Uterine smooth muscle cell (primary cell): ENCODE measurements at places on chromosomes 7 and 10. TPM values are rescaled to one million over a fixed set of nuclear protein-coding genes. Genes with fewer than 3 reads are reported as not detected.

The UTF1 gene
- total RNA-seq = 0.12 TPM in 1 of 2 replicates, not detected in the other

The RSPH10B2 gene
- 0.37 TPM in 1 of 2 replicates, not detected in the other for total RNA-seq

The PRSS37 gene
- not detected in 2 replicates for total RNA-seq

The CLCN1 gene
- not detected in 2 replicates for total RNA-seq

The ATRNL1 gene
- 0.62 and 1.00 TPM in 2 replicates for total RNA-seq

The SPACDR gene
- total RNA-seq = 0.37 TPM in 1 of 2 replicates, not detected in the other

The CADPS2 gene
- 21.6 and 34.5 TPM in 2 replicates for total RNA-seq

The FAM25A gene
- not detected in 2 replicates for total RNA-seq

The SCRN1 gene
- total RNA-seq = 124 and 127 TPM in 2 replicates

The ST8SIA6 gene
- not detected in 2 replicates for total RNA-seq

The MBL2 gene
- not detected in 2 replicates for total RNA-seq

The PLEKHA1 gene
- total RNA-seq = 8.6 and 11.9 TPM in 2 replicates

The NFE2L3 gene
- total RNA-seq = 2.9 and 5.2 TPM in 2 replicates

The ANKRD22 gene
- total RNA-seq = 0.12 TPM in 1 of 2 replicates, not detected in the other

The C10orf53 gene
- under 0.01 TPM in 1 of 2 replicates, not detected in the other for total RNA-seq

The RASA4B gene
- total RNA-seq = 0.89 and 5.9 TPM in 2 replicates

The OR2F1 gene
- under 0.01 TPM in 1 of 2 replicates, not detected in the other for total RNA-seq

The PRKAR2B gene
- 15.6 and 23.4 TPM in 2 replicates for total RNA-seq

The UMAD1 gene
- 12.0 and 14.6 TPM in 2 replicates for total RNA-seq

The MYOZ1 gene
- not detected in 2 replicates for total RNA-seq

The LRRC4 gene
- under 0.01 and 0.22 TPM in 2 replicates for total RNA-seq

The ZNF853 gene
- 1.2 and 3.9 TPM in 2 replicates for total RNA-seq

The STX1A gene
- total RNA-seq = 17.4 and 32.3 TPM in 2 replicates
